ENCODE measurements at places on chromosomes 7 and 10.

DNA sequence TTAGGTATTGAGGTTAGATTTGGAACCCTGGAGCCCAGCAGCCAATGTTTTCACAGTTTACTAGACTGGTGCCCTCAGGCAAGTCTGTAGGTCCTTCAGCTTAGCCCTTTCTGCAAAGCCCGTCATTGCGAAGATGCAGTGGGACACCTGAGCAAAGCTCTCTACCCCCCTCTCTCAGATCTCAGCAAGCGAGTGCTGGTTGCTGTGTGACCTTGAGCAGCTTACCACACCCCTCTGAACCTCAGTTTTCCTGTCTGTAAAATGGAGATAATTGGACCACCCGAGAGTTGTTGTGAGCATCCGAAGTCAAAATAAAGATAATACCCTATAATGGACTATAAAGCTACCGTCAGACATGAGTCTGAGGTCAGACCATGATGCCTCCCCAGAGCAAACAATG lies 3.7 kb downstream of the NPC1L1 start:
- DNase-seq, result no peak

DNA sequence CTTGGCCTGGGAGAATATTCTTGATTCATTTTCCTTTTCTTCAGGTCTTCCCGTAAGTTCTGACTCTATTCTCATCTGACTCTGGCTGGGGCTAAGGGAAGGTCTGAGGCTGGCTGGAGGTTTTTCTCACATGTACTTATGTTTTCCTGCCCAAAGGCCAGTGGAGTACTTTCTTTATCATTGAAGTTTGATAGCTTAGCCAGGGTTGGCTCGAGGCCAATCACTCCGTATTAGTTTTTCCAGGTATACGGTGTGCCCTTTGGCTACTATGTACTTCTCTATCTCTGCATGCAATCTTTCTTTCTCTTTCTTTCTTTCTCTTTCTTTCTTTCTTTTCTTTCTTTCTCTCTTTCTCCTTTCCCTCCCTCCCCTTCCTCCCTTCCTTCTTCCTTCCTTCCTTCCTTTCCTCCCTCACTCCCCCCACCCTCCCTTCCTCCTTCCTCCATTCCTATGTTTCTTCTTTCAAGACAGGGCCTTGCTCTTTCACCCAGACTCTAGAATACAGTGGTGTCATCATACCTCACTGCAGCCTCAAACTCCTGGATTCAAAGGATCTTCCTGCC lies 26.8 kb upstream of the VKORC1L1 start:
- no peak for DNase-seq

DNA sequence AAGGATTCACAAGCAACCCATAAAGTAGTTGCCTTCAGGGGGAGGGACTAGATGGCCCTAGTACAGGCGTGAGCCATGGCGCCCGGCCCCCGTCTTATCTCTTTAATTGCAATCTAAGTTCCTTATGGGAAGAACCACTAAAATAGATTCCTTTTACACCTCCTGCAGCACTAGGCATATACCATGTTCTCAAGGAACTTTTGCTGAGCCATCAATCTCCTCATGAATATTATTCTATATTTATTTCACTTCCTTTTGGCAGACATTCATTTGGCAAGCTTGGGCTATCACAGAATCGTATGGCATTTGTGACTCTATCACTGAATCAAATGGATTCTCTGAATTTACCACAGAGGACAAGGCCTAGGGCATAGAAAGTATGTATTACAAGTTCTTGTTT lies 14.8 kb upstream of the DNAJC12 start:
- DNase-seq, result no peak

DNA sequence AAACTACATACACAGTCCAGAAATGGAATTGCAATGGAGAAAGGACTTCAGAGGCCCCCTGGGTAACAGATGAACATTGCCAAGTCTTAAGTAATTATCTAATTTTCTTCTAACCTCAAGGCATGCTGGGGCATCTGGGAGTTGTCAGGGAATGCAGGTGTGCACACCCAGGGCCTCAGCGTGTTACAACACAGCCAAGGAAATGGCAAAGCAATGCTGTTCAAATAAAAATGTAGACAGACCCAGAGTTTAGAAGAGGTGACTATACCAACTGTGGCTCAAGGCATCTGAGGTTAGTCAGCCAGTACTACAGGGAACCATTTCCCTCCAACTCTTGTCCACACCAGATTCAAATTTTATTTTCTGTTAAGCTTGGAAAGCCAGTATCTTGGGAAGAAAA lies 73.6 kb downstream of the CCDC3 start:
- DNase-seq, result no peak

DNA sequence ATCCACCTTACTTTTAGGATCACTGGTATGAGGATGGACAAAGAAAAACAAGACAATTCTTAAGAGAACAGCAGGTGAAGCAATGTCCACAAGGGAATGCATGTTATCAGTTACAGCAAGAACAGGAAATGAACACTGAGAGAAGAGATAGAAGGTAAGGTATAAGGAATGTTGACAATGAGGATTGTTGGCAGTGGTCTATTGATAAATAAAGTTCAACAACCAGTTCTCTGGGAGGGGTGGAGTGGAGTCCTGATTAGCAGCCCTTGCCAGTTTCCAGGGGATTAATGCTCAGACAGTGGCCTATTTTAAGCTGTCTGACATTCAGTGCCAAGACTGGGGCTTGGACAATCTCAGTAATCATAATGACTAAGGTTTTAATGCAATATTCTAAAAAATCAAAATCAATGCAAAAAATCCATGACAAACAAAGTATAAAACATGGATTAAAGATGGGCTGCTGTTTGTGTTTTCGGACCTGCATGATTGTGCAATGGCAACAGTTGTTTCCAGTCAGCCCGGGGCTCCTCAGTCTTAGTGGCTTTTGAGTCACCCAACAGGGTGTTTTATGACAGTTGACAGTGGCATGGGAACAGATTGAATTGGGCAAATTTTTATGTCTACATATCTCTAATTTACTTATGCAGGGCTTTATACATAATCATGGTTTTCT lies 13.8 kb upstream of the AKR1B1 start:
- no peak for DNase-seq
